ENCODE measurements at places on chromosomes 3 and 15.

- no peak for DNase-seq
Observed at GRCh38 chr15:42826251-42826890, 89.4 kb upstream of the CDAN1 start.

DNA sequence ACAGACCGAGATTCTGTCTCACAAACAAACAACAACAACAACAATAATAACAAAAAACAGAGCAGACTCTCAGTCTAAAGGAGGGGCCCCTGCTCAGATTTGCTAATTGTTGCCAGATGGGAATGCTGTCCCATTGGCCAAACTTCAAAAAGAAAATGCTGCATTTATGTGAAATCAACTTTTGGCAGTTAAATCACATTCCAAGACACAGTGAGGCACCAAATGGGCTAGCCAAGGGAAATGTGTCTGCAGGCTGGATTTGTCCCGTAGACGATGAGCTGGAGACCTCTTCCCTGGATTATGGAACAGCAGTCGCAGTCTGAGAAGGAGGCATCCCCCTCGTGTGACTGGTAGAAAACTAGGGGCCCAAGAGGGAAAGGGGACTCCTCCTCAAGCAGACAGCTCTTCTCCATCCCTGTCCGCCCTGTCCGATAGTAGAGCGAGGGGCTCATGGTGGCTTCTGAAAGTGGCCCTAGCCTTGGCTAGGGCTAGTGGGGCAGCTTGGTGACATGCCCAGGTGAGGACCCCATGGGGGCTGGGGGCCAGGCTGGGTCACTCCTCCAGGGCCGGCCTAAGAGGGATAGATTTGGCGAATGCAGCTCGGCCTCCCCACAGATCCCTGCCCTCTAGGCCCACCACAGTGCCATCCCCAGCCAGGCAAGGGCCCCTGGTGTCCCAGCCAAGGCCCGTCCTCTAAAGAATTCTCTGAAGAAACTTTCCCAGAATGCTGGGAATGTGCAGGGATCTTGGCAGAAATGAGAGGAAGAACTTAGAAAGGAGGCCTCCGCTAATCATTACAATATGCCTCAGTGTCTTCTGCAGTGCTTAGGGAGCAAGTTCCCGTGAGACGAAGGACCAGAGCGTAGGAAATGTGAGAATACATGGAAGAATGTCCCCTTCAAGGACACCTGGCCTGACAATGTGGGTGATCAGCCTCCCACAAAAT lies 2.0 kb downstream of the SLC22A14 start:
- no peak for DNase-seq

DNA sequence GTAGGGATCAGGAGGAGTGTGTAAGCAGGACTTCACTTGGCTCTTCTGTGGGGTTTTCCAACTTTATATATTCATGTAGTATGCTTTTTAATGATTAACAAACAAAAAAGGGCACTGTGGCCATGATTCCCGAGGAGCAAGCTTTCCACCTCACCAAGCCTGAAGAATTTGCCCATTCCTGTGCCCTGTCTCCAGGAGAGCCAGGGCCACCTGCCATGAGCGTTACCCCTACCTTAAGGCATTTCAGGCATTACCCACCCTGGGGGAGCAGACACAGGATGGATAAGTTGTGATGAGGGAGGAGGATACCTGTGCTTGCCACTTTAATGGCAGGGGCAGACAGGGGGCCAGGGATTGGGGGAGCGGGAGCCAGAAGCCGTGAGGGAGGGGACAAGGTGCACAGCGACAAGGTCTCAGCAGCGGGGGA lies 3.0 kb downstream of the TRPM1 start:
- DNase-seq: no peak

DNA sequence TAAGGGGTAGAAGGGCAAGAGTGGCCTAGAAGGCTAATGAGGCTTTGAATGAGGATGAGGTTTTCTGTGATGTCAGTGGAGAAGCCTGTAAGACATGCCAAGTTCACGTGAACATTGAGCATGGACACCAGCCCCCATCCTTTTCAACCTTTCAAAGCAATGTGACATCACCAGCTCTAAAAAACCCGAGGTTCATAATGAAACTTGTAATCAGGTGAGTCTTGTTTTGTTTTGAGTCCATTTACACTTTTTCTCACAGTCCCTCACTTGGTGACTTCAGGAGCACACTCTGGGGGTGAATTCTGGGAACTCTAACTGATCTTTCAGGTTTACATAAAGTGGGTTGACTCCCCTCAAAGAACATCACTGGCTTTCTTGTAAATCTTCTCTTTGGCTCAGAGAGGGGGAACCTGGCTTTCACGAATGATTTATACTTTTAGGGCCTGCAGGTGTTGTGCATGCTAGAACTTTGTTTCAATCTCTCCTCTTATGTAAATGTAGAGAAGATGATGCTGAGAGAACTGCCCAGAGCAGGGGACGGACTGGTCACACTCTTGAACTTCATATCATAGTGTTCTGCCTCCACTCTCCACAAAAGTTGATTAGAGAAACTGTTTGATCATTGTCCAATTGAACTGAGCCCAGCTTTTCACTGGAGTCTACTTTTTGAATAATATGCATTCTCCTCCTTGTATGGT lies 224.7 kb upstream of the SATB1 start:
- no peak for DNase-seq

DNA sequence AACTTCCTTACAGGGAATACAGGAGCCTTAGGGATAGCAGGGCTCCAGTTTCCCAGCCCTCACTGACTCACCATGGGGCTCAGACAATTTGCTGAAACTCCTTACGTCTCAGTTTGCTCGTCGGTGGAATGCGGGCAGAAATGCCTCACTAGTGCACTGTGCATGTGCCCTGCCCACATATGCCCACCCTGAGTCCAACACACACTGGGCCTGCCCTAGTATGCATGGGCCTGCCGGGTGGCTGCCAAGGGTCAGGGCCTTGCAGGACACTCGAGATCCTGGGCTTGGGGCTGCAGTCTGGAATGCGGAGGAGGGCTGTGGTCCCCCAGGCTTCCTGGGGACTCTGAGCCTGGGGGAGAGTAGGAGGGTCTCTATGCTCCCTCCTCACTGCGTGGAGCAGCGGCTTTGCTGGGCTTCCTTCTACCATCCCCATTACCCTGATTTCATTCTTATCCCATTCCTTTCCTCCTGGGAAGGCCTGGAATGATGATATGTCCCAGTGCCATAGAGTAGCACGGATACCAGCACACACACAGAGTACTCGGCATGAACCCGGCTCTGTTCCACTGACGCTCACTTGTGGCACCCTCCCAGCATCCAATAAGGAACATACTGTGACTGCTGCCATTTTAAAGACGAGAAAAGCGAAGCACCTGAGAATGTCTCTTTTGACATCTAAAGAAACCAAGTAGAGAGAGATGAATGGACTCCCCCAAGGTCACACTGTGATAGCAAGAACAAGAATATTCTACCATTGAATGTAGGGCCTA lies 124.2 kb downstream of the ASB7 start:
- peak; percentile 12 for DNase-seq

GRCh38 chr3:125141596-125142419 lies 70.7 kb downstream of the SLC12A8 start:
- no peak for DNase-seq

DNA sequence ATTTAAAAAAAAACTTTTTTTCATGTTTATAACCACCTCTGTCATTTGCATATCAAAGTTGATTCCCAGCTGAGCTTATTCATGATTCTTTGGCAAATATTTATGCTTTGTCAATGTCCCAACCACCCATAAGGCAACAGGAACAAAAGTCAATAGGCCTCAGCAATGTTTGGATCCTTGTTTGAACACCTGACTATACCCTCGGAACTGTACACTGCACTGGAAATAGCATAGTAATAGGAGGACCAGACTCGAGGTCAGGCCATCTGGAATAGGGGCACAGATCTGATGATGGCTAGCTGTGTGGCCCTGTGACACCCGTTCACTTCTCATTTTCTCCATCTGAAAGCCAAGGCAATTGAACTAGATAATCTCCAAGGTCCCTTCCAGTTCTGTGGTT lies 301.7 kb upstream of the ATP11B start:
- DNase-seq: no peak

DNA sequence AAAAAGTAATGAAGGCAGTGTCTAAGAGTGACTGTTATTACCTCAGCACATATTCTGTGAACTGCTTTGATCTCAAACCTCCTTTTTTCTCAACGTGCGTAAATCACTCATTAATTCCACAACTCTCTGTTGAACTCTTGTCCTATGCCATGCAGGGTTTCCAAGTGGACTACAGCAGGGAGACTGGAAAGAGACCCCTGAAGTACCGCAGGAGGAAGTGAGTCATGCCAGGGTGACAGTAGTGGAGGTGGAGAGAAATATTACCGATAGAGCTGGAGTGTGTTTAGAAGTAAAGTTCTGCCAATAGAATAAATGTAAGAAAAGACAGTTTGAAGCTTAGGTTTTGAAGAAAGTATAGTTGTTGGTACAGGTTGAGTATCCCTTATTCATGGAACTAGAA lies 908.9 kb downstream of the ROBO1 start:
- DNase-seq: no peak

- no peak for DNase-seq
Observed at GRCh38 chr3:112089956-112090886, 4.0 kb downstream of the C3orf52 start.

- DNase-seq: no peak
Observed at GRCh38 chr3:196355668-196356067, 17.5 kb upstream of the TM4SF19 start.

- peak; percentile 42 for DNase-seq
Observed at GRCh38 chr3:33211444-33211843, 7.2 kb downstream of the SUSD5 start.

- DNase-seq: no peak
Observed at GRCh38 chr15:51281368-51281967, 56.9 kb downstream of the CYP19A1 start.

DNA sequence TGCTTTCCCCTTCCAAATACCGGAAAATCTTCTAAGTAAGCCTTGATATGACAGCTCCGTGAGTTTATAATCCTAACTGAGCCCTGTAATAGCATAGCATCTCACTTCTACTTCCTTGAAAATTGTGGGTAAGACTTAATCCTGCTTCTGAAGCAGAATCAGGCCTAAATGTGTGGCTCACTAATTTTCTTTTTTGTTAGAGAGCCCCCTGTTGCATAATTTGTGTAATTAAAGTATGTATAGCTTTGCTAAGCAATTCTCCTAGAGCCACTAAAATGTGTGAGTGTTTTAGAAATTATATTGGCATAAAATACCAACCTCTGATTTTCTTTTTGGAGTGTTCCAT lies 304.4 kb downstream of the FGF12 start:
- DNase-seq: no peak

DNA sequence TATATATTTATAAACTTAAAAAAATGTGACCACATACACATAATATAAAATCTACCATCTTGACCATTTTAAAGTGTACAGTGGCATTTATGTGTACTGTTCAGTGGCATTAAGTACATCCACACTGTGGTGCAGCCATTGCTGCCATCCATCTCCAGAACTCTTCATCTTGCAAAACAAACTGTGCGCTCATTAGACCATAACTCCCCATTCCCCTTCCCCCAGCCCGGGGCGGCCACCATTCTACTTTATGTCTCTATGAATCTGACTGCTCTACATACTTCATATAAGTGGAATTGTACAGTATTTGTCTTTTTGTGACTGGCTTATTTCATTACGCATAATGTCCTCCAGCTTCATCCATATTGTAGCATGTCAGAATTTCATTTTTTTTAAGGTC lies 47.8 kb downstream of the CTXND1 start:
- no peak for DNase-seq

DNA sequence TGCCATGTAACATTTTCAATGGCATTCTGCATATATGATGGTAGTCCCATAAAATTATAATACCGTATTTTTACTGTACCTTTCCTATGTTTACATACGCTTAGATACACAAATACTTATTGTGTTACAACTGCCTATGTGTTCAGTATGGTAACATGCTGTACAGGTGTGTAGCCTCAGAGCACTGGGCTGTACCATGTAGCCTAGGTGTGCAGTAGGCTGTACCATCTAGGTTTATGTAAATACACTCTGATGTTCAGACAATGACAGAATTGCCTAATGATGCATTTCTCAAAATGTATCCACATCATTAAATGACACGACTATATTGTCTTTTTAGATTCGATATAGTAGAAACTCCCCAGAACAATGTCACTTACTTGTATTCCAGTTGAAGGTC lies 22.7 kb downstream of the CD80 start:
- DNase-seq: no peak

DNA sequence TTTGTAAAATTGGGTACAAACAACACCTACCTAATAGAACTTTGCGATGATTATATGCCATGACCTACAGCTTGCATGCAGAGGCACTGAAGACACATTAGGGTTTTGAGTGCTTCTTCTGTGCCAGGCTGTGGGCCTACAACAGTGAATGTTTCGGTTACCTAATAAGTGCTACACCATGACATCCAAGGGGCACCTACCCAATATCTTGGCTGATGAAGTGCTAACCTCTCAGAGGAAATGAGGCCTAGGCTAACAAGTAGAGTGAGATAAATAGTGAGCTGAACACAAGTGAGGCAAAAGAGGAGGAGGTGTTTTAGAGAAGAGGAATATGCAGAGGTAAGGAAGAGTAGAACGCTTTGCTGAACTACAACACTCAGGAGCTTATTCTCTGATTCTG lies 12.2 kb upstream of the RASGRP1 start:
- no peak for DNase-seq

DNA sequence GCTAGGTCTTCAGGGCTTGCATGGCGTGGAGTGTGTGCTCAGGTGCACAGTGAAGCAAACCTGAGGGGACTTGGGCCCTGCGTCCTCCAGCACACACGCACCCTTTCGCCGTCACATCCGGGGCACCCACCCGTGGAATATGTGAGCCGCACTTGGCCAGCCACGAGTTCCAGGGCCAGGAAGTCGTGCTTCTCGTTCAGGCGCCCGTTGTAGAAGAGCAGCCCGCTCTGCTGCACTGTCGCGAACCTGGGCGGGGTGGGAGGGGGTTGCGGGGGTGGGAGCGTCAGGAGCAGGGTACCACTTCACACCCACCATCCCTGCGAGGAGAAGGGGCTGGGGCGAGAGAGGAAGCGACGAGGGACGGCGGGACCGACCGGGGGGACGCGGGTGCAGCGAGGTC lies 7.1 kb downstream of the CELSR3 start:
- DNase-seq: no peak

DNA sequence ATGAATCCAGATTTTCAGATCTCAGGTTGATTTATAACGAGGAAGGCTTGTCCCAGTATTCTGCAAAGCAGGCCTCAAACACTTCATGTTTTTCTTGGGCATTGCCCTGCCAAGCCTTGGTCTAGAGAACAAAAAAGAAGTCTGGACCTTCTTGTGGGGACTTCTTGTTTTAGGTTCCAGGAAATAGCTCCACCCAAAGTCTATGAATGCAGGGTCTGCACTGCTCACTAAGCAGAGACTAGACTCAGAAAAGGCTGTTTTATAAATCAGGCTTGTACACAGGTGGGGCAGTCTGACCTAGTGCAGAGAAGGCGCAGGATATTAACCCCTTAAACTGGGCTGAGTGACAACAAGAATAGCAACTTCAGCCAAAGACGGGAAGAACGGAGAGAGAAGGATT lies 44.3 kb downstream of the GLB1 start:
- DNase-seq: no peak

DNA sequence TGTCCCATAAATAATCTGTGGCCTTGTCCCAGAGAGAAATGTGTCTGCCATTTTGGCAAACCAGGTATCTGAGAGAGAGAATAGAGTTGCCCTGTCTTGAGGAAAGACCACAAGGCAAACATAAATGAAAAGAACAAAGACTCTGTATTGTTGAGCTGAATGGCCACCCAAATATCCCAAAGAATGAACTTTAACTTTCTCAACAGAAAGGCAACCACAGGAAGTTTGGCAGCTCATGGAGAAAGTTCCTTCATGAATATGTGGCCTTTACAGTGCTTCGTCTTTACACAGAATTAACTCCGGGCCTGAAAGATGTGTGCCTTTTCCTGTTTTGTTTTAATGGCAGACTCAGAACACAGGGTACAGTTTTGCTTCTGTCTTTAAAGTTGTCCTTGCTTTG lies 41.4 kb upstream of the THBS1 start:
- DNase-seq: no peak
